DMS153 (cell line): ENCODE measurements at places on chromosomes 6 and 20.

GRCh38 chr20:56428410-56428809 lies 16.4 kb downstream of the CASS4 start:
- no peak for DNase-seq

DNA sequence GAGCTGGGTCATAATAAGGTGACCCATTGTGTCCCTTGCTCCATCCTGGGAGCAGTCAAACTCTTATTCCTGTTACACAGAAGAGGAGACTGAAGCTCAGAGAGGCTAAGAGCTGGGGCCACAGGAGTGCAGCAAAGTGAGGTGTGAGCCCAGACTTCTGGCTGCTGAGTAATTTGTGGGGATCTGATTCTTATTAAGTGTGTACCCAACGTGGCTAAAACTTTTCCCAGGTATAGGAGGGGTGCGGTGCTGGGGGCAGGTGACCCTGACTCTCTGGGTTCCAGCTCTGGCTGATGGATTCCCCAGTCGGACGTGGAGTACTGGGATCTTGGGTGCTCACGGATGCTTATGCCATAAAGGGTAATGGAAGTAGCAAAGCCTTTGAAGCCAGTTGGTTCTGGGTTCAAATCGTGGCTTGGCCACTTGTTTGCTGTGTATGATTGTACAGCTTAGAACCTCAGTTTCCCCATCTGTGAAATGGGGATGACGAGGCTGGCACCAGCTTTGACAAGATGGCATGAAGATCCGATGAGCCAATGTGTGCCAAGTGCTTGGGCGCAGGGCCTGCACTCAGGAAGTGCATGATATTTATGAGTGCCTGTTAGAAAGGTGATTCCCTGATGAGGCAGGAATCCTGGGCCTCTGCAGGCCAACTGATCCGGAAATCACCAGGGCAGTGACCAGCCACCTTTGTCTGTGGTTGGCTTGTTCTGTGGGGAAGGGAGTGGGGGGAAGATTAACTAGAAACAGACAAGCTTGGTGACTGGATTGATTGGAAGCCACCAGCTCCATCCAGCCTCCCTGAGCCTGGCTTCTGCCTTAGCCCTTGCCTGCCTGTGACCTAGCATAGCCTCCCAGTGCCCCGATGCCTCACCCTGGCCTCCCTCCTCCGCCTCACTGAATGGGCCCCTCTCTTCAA lies 6.0 kb downstream of the SRC start:
- no peak for DNase-seq

DNA sequence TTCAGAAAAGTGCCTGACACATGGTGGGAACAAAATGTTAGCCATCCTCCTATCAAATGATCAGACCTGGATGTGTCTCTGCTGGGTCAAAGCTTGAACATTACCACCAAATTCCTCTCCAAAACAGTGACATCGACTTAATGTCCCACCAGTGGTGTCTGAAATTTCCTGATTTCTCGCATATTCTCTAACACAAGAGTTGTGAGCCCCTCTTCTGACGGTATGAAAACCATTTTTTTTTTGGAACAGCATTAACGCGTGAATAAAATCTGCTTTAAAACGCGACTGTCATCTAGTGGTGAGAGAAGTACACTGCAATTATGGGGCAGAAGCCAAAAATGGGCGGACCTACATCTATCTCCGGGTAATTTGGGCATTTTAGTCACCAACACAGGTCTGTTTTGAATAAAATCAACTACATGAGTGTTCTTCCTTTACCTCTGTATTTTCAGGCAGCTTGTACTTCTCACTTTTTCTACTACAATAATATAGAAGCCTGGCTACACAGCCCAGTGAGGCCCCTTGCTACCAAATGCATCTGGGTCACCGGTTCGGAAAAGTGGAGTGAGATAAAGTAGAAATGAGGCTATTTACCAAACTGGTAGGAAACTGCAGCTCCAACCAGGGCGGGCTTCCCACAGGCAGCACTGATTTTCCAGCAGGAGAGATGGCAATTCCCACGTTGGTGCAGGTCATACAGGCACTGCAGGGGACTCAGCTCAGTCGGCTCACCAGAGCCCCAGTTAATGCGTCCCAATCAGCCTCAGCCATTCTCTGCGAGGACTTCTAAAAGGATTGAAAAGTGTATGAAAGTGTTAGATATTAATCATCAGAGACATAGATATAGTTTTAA lies 27.4 kb downstream of the MGME1 start:
- DNase-seq = no peak

GRCh38 chr20:25254571-25254970 lies 6.7 kb downstream of the PYGB start:
- DNase-seq = no peak

- DNase-seq = peak; percentile 34
Observed at GRCh38 chr6:136963259-136963658, 41.2 kb downstream of the SLC35D3 start.

GRCh38 chr6:6960571-6961251 lies 147.1 kb upstream of the RREB1 start:
- DNase-seq = no peak

GRCh38 chr6:143575440-143575839 lies 63.9 kb upstream of the FUCA2 start:
- peak; percentile 65 for DNase-seq

DNA sequence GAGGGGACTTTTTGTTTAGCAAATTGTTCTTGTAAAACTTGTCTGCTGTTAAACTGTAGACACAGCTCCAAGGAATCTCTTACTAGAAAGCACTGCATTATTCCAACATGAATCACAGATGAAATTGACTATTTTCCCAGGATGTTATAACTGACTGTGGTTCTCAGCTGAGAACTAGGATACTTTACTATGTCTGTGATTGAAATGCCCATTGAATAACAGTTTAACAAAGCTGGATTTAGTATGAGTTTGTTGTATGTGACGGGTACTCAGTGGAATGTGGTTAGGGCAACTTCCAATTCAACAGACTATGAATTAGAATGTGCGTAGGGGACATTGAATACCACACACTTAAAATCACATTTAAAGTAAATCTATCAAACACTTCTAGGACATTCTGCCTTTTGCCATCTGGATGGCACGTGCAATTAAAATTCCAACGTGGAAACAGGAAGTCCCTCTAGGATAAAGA lies 193.4 kb upstream of the PREP start:
- DNase-seq = no peak

- DNase-seq = no peak
Observed at GRCh38 chr6:114151064-114151690, 180.2 kb upstream of the HDAC2 start.

DNA sequence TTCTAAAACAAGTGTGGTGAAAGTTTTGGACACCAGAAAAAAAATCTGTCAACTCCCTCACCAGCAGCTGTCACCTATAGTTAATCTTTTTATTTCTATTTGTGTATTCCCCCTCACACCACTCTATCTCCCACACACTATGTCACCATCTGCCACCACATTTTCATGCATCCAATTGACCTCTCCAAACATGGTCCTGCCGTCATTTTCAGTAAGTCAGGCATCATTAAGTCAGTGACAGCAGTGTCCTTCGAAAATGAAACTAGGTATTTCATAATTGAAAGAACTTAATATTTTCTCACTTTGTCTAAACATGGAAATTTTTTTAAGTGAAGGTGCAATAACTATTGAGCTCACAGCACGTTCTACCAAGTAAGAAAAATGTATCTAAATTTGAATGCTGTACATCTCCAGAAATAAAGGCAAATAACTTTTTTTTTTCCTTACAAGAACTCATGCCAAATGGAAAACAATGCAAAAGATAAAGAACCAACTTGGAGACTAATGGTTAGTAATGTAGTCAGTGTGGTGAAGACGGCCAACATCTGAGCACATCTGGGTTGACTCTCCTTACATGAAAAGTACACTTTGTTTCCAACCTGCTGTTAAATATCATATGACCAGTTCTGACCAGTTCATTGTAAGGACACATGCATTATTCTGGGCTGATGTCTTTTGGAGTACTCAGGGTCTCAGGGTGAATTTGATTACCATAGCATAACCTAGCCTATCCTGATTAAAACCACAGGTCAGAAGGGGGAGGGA lies 623.3 kb upstream of the MANEA start:
- no peak for DNase-seq
